ENCODE measurements at places on chromosomes 6 and 20.
A peak's percentile ranks its signal among the peaks of the same experiment; 100 is the strongest.

GRCh38 chr6:116217069-116217468, 36.8 kb downstream of the TSPYL4 start:
- peak; percentile 54 for DNase-seq

- DNase-seq: no peak
These were observed 19.8 kb downstream of the HLA-E start for GRCh38 chr6:30508890-30509736.

DNA sequence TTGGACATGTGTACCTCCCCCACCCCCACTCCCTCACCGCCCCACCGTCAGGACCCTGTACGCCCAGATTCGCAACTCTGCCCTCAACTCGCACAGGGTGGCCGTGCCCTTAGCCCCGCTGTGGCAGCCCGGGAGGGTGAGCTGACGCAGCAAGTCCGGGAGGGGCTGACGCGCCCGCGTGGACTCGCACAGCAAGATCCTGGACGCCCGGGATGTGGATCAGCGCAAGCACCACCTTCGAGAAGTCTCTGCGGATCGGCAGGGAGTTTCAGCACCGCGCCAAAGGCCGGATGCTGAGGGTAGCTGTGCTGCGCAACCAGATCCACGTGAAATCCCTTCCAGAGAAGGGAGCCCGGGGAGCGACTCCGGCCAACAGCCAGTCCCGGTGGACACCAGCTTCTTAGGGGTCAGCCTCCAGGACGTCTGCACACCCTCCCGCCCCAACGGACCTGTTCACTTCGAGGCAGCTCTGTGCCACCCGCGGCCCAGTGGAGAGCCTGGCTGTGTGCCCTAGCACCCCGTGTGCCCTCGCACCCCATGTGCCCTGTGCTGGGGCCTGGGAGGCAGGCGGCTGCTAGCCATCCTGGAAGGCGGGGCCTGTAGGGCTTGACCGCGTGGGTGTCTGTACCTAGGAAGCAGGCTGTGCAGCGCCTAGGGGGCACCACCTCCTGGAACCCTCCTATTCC, 6.7 kb upstream of the GJA10 start:
- DNase-seq: no peak

GRCh38 chr6:117423754-117424153, 2.0 kb downstream of the ROS1 start:
- no peak for DNase-seq

- no peak for DNase-seq
These were observed 69.9 kb upstream of the PDE10A start for GRCh38 chr6:165732696-165733488.

DNA sequence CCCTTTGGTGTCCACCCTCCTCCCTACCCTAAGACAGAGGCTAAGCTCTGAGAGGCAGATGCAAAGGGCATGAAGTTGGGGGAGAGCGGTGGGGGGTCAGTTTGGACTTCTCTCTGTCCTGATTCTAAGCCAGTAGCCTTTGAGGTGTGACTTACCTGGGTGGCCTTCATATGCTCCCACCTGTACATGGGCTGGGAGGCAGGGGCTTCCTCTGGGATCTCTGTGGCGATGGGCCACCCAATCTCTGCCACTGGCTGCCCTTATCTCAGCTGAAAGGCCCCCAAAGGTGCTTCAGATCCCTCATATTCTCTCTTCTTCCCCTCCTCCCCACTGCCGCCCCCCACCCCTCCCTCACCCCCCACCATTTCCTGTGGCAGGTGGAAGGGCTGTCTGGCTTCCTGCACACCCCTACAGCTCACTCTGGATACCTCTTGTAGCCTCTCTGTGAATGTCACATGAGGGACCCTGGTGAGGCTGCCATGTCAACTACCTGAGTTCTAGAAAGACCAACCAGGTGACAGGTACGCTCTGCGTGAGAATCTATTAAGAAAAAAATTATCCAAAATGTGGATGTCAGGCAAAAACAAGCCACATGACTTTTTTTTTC, 34.0 kb downstream of the PNLDC1 start:
- no peak for DNase-seq

All from hematopoietic multipotent progenitor cell treated with erythropoietin and hydrocortisone succinate and interleukin-3 and kit ligand, for 17 days (in vitro differentiated cells).